ENCODE measurements at places on chromosomes 1 and 21.

DNA sequence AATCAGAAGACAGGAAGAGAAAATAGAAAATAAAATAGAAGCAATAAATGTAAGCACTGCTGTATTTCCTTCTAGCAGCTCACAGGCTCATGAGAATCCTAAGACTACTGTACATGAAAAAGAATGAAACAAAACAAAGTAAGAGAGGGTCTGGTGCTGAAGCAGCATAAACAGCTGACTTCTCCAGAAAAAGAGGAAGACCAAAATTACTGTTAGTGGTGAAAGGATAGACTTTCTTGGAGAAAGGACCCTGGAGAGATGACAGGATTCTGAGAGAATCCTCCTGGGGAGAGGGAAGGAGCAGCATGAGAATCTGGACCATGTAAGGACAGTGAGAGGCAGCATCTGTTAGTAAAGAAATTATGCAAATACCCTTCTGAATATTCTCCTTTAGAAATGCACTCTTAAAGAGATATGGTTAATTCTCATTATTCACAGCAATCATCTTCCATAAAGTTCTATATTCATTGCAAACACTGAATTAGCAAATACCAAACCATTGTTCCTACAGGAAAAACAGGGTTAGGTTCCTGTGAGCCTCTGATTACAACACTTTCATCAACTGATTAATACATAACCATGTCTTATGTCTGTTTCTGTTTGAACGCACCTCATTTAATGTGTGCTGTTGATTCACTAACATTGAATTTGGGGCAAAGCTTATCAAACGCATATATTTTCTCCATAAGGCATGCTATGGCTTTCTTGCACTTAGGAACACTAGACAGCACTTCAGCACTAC, 17.0 kb downstream of the SLC25A24 start:
- no peak for DNase-seq

DNA sequence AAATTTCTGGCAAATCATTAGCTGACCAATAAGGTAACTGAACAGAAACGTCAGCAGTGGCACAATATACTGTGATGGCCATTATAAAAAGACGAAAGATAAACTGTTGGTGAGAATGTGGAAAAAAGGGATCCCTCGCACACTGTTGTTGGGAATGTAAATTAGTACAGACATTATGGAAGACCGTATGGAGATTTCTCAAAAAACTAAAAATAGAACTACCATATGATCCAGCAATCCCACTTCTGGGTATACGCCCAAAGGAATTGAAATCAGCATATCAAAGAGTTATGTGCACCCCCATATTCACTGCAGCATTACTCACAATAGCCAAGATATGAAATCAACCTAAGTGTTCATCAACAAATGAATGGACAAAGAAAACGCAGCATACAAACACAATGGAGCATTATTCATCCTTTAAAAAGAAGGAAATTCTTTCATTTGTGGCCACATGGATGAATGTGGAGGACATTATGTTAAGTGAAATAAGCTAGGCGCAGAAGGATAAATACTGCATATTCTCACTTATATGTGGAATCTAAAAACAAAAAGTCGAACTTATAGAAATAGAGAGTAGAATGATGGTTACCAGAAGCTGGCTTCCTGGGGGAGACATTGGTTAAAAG, 257.7 kb downstream of the RHOU start:
- DNase-seq = no peak

GRCh38 chr1:178959543-178960460, 65.9 kb upstream of the FAM20B start:
- DNase-seq = no peak

GRCh38 chr1:225772323-225772768, 5.3 kb upstream of the SRP9 start:
- DNase-seq = peak; percentile 20

DNA sequence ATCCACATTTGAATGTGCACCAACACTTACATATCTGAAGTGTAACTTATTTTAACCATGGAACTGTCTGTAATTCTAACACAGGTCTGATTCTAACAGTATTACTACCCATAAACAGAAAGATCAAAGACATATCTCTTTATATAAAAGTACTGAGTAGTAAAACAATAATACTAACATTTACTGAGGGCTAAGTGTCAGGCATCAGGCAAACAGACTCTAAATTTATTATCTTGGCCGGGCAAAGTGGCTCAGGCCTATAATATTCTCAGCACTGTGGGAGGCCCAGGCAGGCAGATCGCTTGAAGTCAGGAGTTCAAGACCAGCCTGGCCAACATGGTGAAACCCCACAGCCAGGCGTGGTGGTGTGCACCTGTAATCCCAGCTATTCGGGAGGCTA, 85.9 kb downstream of the JAK1 start:
- DNase-seq = no peak

GRCh38 chr1:33097137-33097611, 16.2 kb downstream of the AZIN2 start:
- no peak for DNase-seq

GRCh38 chr21:37369307-37369854, 2.8 kb downstream of the DYRK1A start:
- no peak for DNase-seq

DNA sequence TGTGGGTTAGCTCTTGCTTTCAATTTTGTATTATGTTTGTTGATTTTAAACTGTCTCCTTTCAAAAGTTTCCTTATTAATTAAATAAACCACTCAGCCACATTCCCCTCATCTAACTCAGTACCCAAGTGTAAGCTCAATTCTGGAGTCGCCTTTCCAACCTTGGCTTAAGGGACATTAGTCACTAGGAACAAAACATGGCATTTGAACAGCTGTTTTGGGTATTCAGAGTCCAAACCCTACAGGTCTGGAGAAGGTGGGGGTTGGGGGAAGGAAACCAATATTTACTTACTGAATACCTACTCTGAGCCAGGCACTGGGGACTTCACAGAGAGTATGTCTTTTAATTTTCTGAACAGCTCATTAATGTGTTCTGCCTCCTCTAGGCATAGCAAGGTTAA, 117.2 kb upstream of the JUN start:
- no peak for DNase-seq

DNA sequence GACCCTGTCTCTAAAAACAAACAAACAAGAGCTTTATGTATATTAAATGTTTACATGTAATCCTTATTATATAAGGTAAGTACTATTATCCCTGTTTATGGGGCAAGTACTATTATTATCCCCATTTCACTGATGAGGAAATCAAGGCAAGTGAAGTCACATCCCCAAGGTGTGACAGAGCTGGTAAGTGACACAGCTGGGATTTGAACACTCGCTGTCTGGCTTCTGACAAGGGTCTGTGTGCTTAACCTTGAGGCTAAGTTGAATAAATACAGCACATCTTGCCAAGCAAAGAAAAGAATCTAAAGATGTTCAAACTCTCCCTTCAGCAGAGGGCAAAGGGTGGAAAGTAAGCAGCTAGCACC, 167.9 kb upstream of the IRF2BP2 start:
- no peak for DNase-seq

GRCh38 chr1:177480741-177481305, 310.1 kb downstream of the BRINP2 start:
- no peak for DNase-seq

DNA sequence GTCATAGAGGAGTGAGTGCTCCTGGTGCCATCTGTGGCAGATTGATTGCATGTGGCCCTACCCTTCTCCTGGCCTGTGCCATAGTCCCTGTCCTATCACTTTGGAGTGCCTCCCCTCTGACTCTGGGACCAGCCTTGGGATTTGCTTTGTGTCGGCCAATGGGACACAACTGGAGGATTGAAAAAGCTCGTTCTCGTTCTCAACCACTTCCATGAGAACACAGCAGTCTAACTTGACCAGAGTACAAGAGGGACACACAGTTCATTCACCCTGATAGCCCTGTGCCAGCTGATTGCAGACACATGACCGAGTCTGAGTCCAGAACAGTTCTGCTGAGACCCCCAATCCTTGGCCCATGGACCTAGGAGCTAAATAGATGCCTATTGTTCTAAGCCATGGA, 47.8 kb downstream of the C1orf198 start:
- DNase-seq = no peak

DNA sequence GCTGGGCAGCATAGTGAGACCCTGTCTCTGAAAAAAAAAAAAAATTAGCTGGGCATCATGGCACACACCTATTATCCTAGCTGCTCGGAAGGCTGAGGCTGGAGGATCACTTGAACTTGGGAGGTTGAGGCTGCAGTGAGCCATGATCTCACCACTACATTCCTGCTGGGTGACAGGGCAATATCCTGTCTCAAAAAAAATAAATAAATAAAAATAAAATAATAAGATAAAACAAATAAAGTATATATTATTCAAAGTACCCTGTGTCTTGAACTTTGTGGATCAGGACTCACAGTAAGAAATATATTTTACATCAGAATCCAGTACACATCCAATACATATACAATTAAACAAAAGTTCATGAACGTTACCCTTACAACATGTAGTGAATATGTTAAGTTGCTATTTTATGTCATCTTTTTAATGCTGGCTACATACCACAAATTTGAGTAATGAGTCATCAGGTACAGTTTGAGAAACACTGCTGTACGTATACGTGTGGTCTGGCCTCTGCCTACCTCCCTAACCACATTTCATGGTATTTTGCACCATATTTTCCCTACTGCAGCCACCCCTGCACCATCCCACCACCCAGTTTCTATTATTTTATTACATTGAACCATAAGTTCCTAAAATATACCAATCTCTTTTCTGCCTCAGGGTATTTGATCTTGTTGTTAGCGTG, 4.4 kb downstream of the NME7 start:
- no peak for DNase-seq

GRCh38 chr1:32291708-32292538, at the start of gene HDAC1:
Gene HDAC1 (plus strand): TSS chr1:32292083. CDS start chr1:32292170, 87 bp downstream.
- peak; percentile 95 for DNase-seq

DNA sequence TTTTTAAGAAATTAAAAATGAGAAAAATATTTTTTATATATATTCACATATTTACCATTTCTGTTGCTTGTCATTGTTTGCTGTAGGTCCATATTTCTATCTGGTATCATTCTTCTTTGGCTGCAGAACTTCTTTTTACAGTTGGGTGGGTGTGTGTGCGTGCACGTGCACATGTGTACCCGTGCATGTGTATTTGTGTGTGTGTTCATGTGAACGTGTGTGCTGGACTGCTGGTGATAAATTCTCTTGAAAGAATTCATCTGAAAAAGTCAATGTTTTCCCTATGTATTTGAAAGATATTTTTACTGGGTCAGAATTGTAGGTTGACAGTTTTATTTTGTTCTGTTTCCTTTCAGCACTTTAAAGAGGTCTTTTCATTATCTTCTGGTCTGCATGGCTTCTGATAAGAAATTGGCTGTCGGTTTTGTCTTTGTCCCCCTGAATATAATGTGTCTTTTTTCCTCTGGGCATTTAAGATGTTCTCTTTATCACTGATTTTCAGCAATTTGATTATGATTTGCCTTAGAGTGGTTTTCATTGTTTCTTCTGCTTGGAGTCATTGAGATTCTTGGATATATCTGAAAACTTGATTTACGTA, 34.5 kb upstream of the DPH5 start:
- DNase-seq = no peak

DNA sequence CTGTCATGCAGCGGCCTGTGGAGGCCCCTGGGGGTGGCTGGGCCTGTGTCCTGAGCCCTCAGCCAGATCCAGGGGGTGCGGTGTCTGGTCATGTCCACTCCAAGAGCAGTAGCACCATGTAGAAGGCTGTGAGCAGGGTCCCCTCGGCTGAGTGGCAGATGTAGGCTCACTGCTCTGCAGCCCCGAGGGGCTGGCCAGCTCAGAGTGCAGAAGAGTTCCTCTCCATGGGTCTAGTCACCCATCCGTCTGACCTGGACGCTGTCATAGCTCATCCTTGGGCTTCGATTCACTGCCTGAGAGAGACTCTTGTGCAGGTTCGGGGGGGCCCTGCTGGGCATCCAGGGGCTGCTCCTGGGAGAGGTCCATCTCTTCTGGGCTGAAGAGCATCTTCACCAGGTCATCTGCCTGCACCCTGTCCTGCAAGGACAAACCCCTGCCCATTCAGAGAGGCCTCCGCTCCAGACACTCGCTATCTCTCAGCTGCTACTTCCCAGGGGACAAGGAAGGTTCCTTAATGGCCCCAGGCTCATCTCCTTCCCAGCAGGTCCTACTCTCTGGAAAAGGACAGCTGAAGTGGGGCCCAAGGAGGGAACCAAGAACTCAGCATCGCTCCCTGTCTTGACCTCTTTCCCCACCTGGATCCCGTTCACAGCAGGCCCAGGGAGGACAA, 6.5 kb upstream of the CLDN19 start:
- no peak for DNase-seq

- DNase-seq = no peak
These were observed 165.2 kb downstream of the AK5 start for GRCh38 chr1:77446841-77447555.

DNA sequence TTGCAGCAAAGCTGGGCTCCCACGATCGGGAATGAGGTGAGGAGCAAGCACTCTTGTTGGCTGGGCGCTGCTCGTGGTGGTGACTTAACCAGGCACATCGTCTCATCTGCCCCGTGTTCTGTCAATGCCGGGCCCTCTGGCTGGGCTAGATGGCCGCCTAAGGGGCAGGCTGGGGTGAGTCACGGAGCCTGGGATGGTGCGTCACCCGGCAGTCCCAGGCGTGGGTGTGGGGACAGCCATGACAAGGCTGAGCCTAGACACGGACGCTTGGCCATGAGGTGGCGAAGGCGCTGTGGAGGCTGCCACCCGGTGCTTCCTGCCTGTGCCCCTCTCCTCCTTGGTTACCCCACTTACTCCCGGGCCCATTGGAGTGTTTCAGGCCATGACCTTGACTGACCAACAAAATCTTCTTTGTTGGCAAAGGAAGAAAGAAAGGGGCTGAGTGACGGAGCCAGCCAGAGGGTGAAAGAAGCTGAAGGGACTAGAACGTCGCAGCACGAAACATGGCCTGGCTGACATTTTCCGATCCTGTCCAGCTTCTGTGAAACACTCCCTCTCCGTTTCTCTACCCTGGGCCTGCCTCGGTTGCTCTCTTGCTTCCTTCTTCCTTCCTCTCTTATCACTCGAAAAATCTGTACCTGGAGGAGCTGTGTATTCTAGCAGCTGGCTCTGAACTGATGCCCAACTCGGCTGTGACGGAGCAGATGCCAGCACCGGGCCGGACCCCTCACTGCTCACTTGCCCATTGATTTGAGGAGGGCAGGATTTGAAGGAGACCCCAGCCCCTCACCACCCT, 596 bp downstream of the CD247 start:
- DNase-seq = peak; percentile 85

DNA sequence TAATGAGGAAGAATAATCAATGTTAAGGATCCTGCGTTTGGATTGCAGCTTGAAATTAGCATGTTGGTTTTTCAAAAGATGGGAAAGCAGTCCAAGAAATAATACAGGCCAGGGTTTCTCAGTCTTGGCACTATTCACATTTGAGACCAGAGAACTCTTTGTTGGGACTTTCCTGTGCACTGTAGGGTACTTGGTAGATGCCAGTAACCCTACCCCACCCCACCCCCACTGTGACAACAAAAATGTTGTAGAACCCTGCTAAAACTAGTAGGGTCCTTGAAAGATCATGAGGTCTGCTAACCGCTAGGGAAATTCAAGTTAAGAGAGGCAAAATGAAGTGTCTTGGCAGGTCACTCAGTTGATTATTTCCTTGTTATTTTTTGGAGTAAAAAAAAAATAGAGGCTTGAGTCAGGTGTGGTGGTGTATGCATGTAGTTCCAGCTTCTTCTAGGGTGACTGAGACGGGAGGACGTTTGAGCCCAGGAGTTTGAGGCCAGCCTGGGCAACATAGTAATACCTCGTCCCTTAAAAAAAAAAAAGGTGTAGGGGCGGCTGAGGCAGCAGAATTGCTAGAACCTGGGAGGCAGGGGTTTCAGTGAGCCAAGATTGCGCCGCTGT, 53.3 kb downstream of the SPEN start:
- no peak for DNase-seq
